ENCODE measurements at places on chromosomes 7 and 10. TPM values are rescaled to one million over a fixed set of nuclear protein-coding genes. Genes with fewer than 3 reads are reported as not detected.
A peak's percentile ranks its signal among the peaks of the same experiment; 100 is the strongest.

DNA sequence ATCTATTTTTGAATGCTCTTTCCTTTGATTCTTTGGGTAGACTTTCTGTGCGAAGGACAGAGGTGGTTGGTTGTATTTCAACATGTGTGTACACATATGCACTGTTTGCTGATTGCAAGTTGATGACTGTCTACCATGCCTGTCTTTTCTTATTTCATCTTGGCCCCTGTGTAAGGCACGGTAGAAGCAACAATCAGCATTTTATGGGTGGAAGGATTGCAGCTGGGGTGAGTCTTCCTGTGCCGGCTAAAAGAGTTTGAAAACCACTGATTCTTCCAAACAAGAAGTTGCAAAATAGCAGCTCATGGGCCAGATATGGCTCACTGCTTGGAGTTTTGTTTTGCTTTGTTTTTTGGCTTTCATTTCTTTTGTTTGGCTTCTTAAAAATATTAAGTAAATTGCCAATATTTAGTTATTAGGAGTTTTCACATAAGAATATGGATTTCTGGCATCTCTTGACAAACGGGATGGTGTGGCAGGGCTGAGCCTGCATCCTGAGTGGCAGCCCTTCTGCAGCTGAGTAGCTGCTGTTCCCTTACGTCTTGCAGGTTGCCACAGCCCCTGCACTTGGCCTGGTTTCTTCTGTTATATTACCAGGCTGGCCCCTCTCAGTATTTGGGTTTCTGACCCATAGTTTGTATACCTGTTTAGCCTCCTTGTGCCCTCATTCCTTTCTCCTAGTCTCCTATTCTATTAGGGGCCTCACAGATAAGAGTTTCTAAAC is 7.2 kb downstream of the ZNF862 start:
- H3K4me3 ChIP-seq, result no peak overlapping the region
- H3K27me3 ChIP-seq, result peaks cover 4% of the 10 kb centered on the region
- no peak for DNase-seq
- peaks cover 7% of the 10 kb centered on the region for H3K36me3 ChIP-seq
- no peak overlapping the region for H3K27ac ChIP-seq

- H3K27me3 ChIP-seq, result no peaks in the 10 kb centered on the region
- no peak overlapping the region for H3K27ac ChIP-seq
- DNase-seq, result no peak
- H3K4me3 ChIP-seq, result no peak overlapping the region
- H3K36me3 ChIP-seq, result no peaks in the 10 kb centered on the region
Observed at GRCh38 chr10:93083743-93084539, 10.2 kb downstream of the CYP26A1 start.

DNA sequence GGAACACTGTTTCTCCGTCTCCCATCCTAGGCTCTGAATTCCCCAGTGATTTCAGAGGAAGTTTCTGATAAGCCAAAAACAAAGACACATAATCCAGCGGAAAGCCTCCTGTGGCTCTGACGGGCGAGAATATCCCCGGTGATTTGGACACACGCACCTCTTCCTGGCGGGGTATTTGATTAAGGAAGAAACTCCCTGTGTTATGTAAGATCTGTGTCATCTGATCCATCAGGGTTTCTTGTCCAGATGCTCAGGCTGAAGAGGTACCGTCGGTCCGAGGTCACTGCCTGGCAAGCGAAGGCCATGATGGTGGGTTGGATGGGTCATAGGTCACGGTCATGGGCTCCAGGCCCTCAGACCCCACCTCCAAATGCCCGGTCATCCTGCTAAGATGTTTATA is 39.6 kb upstream of the DNAJB6 start:
- DNase-seq, result no peak
- H3K36me3 ChIP-seq, result no peaks in the 10 kb centered on the region
- no peak overlapping the region for H3K27ac ChIP-seq
- no peaks in the 10 kb centered on the region for H3K27me3 ChIP-seq
- H3K4me1 ChIP-seq, result no peaks in the 10 kb centered on the region
- no peak overlapping the region for H3K4me3 ChIP-seq

- H3K4me3 ChIP-seq, result no peak overlapping the region
- no peak for DNase-seq
- peaks cover under 1% of the 10 kb centered on the region for H3K27me3 ChIP-seq
- peaks cover 6% of the 10 kb centered on the region for H3K4me1 ChIP-seq
- H3K27ac ChIP-seq, result no peak overlapping the region
Observed at GRCh38 chr7:85890244-85890811, 703.5 kb upstream of the SEMA3D start.

- peaks cover 54% of the 10 kb centered on the region for H3K27me3 ChIP-seq
- H3K4me1 ChIP-seq, result no peaks in the 10 kb centered on the region
- no peak for DNase-seq
Observed at GRCh38 chr7:132171130-132171576, 405.1 kb downstream of the PLXNA4 start.

DNA sequence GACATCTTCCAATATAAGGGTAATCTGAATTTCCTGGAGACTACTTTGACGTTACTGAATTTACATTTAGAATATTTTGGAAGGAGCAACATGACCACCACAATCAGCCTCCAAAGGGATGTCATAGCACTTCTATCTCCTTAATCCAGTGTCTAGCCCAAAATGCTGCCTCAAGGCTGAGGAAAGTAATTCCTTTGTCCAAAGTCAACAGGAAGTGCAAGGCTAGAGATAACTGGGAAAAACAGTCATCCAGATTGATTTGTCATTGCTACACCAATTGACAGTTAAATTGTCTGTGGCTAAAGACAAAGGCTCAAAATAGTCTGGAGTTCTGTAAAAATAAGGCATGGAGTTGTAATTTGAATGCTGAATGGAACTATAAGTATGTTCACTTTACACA is 3.9 kb upstream of the TFPI2 start:
- H3K4me3 ChIP-seq, result no peak overlapping the region
- H3K36me3 ChIP-seq, result no peaks in the 10 kb centered on the region
- H3K27ac ChIP-seq, result no peak overlapping the region
- peaks cover 21% of the 10 kb centered on the region for H3K4me1 ChIP-seq
- DNase-seq, result no peak

GRCh38 chr10:8498881-8499280 is 444.4 kb downstream of the GATA3 start:
- H3K27me3 ChIP-seq, result no peaks in the 10 kb centered on the region
- H3K4me3 ChIP-seq, result no peak overlapping the region
- H3K4me1 ChIP-seq, result peaks cover 1% of the 10 kb centered on the region
- H3K27ac ChIP-seq, result no peak overlapping the region
- no peak for DNase-seq
- H3K36me3 ChIP-seq, result no peaks in the 10 kb centered on the region

GRCh38 chr10:101063050-101063525 is 1.3 kb downstream of the KAZALD1 start:
- H3K4me3 ChIP-seq, result peak overlapping the region; percentile 91
- H3K4me1 ChIP-seq, result peaks cover 47% of the 10 kb centered on the region

- no peak overlapping the region for H3K4me3 ChIP-seq
- H3K27ac ChIP-seq, result no peak overlapping the region
- H3K36me3 ChIP-seq, result no peaks in the 10 kb centered on the region
- peaks cover 11% of the 10 kb centered on the region for H3K4me1 ChIP-seq
- H3K27me3 ChIP-seq, result peaks cover 4% of the 10 kb centered on the region
- no peak for DNase-seq
Observed at GRCh38 chr10:14775656-14776055, 959 bp upstream of the FAM107B start.

DNA sequence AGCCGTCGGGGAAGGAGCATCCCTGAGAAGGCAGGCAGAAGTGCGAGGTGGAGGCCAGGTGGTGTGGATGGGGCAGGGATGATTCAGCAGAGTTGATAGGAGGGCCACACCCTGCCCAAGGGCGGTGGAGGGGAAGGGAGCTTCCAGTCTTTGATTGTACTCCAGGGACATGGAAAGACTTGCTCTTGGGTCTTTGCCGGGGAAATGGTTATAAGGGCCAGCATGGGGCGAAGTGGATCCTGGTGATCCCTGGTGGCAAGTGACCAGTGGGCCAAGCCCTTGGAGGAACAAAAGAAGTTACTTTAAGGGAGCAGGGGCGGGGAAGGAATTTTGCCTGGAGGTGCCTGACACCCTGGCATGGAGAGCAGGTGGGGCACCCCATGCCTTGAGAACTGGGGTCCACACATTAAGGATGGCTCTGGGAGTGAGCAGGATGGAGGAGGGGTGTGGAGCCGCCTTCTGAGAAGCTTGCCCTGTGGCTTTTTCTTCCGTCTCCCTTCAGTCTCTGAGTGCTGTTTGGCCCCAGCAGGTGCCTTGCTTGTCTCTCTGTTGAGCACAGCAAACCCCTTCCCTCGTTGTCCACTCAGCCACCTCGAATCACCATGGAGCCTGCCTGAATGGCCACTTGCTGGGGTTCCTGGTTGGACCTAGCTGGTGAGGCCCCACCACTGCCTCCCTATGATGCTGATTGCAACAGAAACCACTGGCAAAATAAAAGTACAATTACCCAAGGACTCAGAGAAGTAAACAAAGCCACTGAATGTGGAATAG is 83.9 kb downstream of the RAMP3 start:
- no peak overlapping the region for H3K27ac ChIP-seq
- H3K36me3 ChIP-seq, result no peaks in the 10 kb centered on the region
- no peaks in the 10 kb centered on the region for H3K4me1 ChIP-seq
- no peak for DNase-seq

- H3K36me3 ChIP-seq, result no peaks in the 10 kb centered on the region
- no peaks in the 10 kb centered on the region for H3K27me3 ChIP-seq
- no peak overlapping the region for H3K4me3 ChIP-seq
- DNase-seq, result no peak
- H3K27ac ChIP-seq, result no peak overlapping the region
- peaks cover 35% of the 10 kb centered on the region for H3K4me1 ChIP-seq
Observed at GRCh38 chr7:81213394-81213793, 294.5 kb upstream of the SEMA3C start.

- no peaks in the 10 kb centered on the region for H3K27me3 ChIP-seq
- no peaks in the 10 kb centered on the region for H3K4me1 ChIP-seq
- no peak overlapping the region for H3K4me3 ChIP-seq
- no peak overlapping the region for H3K27ac ChIP-seq
Observed at GRCh38 chr7:149007146-149007545, 21.2 kb downstream of the PDIA4 start.

DNA sequence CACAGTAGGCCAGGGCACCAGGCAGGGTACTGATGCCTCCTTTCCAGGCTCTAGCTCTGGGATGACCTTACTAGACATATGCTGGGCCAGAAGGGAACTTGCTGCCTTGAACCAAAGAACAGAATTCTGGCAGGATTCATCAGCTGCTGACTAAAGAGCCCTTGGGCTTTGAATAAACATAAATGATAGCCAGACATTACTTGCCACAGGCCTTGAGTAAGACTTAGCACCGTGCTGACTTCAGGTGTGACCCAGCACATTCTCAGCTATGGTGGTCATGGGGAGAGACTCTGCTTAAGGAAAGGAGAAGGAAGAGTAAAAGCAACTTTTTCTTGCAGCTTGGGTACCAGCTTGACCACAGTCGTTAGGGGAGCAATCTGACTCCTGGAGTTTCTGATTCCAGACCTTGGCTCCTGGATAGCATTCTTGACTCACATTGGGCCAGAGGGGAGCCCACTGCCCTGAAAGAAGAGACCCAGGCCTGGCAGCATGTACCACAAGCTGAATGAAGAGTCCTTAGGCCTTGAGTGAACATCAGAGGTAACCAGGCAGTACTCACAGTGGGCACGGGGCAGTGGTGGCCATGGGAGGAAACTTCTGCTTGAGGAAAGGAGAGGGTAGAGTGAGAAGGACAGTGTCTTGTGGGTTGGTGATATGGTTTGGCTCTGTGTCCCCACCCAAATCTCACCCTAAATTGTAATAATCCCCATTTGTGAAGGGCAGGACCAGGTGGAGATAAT is 926.1 kb upstream of the SORCS1 start:
- H3K27me3 ChIP-seq, result no peaks in the 10 kb centered on the region
- no peak overlapping the region for H3K27ac ChIP-seq
- no peak for DNase-seq
- H3K4me1 ChIP-seq, result peaks cover 3% of the 10 kb centered on the region
- no peaks in the 10 kb centered on the region for H3K36me3 ChIP-seq

DNA sequence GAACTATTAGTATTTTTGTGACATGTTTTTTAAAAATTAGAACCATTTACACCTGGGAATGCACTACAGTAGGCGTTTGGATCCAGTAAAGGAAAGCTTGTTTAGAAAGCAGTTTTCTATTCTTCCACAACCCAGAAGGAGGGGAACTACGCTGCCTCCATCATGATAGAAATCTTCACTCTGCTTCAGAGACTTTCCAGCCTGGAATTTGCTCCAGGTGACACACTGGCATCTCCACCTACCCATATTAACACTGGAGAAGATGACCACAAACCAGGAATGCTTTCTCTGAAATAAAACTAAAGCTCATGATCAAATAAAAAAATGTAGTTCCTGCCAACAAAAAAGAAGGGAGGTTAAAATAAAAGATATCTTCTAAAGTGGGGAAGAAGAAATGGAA is 66.3 kb downstream of the ARHGAP22 start:
- DNase-seq, result no peak
- no peaks in the 10 kb centered on the region for H3K27me3 ChIP-seq
- H3K4me1 ChIP-seq, result peaks cover 15% of the 10 kb centered on the region

DNA sequence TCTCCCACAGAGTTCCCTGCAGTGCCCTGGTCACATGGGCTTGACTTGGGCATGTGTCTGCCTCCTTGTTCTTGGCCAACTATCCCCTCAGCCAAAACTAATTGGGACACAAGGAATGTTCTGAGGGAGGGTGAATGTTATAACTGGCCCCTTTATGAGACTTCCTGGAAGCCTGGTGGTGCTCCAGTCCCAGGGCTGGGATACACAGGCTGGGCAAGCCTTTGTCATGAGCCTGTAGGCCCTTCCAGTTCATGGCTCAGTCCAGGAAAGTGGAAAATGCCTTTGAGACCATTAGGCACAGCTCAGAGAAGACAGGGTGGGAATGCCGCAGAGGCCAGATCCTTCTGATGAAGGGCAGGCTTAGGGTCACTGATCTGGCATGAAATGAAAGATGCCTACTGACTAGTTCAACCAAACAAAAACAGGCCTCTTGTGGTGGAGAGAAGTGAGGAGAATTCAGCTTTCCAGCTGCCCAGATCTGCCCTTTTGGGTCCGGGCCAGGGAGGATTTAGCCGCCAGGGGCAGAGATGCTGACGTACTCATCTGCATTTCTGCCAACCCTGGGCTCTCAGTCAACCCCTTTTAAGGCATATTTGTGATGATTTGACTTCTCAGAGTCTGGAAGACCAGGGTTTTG is 961.5 kb downstream of the KCNMA1 start:
- no peak for DNase-seq
- H3K27ac ChIP-seq, result no peak overlapping the region
- H3K27me3 ChIP-seq, result peaks cover 78% of the 10 kb centered on the region
- H3K4me3 ChIP-seq, result no peak overlapping the region
- H3K4me1 ChIP-seq, result no peaks in the 10 kb centered on the region
- no peaks in the 10 kb centered on the region for H3K36me3 ChIP-seq

ITPRID1 gene
- total RNA-seq, result not detected

LRRC17 gene
- total RNA-seq, result 42.0 TPM

CREB5 gene
- 13.6 TPM for total RNA-seq

HOXA5 gene
- total RNA-seq, result 133 TPM

FOXP2 gene
- 13.9 TPM for total RNA-seq

LRRC18 gene
- not detected for total RNA-seq

LSM8 gene
- 36.8 TPM for total RNA-seq

ZNF212 gene
- 20.5 TPM for total RNA-seq

PRLHR gene
- total RNA-seq, result not detected

PTPRN2 gene
- 2.1 TPM for total RNA-seq

TAS2R4 gene
- 3.5 TPM for total RNA-seq

All from mesothelial cell of epicardium (in vitro differentiated cells).